ENCODE measurements at places on chromosomes 5 and 9. TPM values are rescaled to one million over a fixed set of nuclear protein-coding genes. Genes with fewer than 3 reads are reported as not detected.

Gene MARCHF11
- total RNA-seq, result not detected

Gene PCDHGA2
- 3.7 TPM for total RNA-seq

GRCh38 chr9:97848480-97849237 is 4.4 kb upstream of the FOXE1 start:
- no peak for DNase-seq

- no peak for DNase-seq
These were observed 133.0 kb downstream of the EBF1 start for GRCh38 chr5:158966716-158967115.

DNA sequence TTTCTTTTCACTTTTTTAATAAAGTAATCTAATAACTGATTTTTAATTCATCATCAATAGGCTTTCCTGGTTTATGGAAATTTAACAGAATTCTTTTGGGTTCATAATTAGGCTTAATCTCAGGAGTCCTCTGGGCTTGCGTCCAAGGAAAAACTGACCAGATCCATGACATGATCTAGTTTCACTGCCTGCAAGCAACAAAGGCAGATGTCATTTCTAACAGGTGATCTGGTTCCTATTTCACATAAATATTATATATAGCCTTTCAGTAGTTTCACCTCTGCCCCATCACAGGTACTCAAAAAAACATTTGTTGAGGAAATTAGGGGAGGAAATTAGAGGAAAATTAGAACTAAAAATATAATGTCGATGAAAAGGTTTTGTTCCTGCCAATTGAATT is 126.4 kb downstream of the FBXL17 start:
- no peak for DNase-seq

Measured in mesenteric fat pad (tissue), 1 donor.